Esophagus squamous epithelium (tissue), 5 donors: ENCODE measurements at places on chromosomes 16 and 17. TPM values are rescaled to one million over a fixed set of nuclear protein-coding genes. Genes with fewer than 3 reads are reported as not detected.

CENPT gene
- total RNA-seq: 42.7 TPM

SUPT6H gene
- 48.7 TPM for total RNA-seq

PRR11 gene
- 13.2 TPM for total RNA-seq

ZSCAN32 gene
- total RNA-seq: 9.7 TPM

CCL16 gene
- total RNA-seq: not detected

SHMT1 gene
- 124 TPM for total RNA-seq

- no peak for DNase-seq
These were observed 4.1 kb downstream of the IL4R start for GRCh38 chr16:27317738-27318391.

GRCh38 chr17:27558842-27559505 is 72.0 kb upstream of the LGALS9 start:
- no peak for DNase-seq

DNA sequence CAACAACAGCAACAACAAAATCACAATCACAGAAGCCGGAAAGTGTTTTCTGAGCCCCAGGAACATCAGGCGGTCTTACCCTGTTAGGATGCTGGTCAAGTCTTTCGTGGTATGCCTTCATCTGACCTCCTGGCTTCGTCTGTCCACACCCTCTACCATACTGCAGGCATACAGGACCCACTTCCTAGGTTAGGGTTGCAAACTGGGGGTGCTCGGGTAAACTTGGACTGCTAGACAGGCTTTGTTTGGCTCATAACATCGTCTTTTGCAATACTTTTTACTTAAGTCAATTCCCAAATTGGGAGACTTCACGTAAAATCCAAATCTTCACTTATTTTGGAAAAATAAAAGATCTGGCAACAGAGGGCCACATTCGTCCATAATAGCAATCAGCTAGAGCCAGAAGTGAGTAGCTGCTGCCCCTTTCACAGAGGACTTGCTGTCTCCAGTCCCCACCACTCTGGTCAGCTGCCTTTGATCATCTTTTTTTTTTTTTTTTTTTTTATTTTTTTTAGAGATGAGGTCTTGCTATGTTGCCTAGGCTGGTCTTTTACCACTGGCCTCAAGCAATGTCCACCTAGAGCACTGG is 30.0 kb downstream of the CHD9 start:
- no peak for DNase-seq

DNA sequence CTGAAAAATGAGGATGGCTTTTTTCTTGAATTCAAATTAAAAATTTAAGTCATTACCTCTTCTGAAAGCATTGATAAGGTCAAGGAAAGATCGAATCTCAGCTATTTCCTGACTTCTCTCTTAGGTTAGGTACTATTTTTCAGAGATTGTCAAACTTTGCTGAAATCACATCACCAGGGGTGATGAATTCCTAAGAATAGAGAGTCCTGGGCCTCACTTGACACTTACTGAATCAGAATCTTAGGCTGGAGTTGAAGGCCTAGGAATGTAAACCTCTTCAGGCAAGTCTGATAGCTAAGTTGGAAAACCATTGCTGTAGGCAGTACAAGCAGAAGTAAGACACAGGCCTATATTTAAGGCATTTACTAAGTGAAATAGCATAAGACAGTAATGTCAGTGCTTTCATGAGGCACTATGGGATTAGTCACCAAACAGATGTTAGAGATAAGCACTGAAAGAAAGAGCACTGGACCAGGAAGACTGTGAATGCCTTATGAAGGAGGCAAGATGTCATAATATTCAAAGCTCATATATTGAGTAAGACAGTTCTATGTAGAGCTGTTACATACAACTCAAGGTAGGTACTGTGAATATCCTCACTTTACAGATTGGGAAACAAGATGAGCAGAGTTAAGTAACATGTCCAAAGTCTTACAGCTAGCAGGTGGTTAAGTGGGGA is 21.5 kb downstream of the DCAF7 start:
- no peak for DNase-seq

DNA sequence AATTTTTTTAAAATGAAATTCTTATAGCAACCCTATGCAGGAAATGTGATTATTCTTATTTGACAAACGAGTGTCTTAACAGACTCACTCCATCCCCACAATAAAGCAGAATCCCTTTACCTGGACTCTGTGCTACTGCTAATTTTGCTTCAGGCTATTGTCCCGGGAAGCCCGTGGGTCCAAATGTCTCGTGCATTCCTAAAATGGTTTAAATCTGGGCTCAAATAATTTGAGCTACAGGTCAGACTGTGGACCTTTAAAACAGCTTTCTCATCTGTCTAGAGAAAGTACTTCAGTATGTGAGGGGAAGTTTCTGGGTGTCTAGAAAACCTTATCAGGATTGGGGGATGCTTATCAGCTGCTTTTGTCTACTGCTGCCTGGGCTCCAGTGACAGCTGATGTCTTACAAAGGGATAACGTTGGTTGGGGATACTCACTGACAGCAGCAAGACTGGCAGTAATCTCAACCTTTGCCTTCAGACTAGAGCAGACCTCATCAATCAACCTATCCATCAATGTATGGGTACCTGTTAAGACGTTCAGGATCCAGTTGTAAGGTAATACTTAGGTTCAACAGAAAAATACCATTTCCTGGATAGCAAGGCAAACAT is 197.9 kb upstream of the CDH11 start:
- DNase-seq: no peak

- DNase-seq: no peak
These were observed 1.5 kb downstream of the ABCC1 start for GRCh38 chr16:15950869-15951268.

DNA sequence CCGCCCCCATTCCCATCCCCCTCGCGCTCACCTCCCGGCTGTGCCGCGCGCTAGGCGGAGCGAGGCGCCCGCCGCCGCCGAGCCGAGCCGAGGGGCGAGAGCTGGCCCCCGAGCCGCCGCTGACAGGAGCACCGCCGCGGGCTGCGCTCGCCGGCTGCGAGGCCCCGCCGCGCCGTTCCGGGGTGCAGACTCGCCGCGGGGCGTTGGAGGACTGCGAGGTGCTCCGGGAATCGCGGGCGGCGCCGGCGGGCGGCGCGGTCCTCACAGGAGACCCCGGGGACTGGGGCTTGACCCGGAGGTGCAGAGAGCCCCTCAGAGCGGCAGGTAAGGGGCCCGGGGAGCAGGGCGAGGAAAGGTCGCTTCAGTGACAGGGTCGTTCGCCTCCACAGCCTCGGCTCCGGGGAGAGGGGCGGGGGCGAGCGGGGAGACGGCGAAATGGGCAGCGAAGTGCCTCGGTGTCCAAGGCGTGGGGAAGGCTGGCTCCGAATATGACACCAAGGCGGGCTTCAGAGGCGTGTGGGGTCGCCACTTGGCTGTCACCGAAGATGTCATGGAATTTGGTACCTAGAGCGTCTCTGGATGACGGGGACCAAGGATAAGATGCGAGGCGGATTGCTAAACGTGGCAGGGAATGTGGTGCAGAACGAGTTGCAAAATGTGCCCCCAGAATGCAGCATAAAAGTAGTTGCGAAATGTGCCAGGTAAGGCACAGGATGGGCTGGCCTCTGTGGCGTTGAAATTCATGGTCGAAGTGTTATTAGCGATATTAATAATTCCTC is 580 bp downstream of the TANC2 start:
- no peak for DNase-seq

GRCh38 chr16:11201498-11202259 is 54.3 kb downstream of the SOCS1 start:
- DNase-seq: no peak

DNA sequence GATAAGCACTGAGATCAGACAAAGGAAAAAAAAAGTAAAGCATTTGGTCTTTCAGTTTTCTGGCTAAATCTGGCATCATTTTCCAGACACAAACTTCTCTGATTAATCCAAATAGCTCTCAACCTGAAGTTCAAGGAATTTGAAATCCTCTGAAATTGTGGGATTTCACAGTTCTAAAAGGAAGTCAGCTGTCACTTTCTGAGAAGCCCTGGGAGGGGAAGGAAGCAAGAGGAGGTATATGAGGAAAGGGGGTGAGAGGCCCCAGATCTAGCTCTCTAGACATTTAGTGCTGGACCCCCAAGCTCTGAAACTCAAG is 17.5 kb upstream of the HOXB9 start:
- DNase-seq: no peak

DNA sequence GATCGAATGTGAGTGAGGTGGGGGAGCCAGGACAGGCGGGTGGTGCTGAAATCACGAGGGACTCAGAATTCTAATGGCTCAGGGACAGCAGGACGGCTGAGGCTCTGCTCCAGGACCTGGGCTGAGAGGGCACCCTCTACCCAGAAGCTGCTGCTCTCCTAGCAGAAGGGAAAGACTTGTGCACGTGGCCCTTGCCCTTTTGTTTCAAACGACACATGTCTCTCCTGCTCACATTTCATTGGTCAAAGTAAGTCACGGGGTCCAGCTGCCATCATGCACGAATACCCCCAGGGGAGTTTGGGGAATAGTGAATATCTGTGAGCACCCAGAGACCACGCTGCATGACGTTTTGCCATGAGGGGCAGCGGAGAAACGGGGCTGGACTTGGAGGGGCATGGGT is 73.2 kb downstream of the RTN4RL1 start:
- DNase-seq: no peak

GRCh38 chr16:12819126-12820117 is 15.7 kb upstream of the CPPED1 start:
- no peak for DNase-seq

- DNase-seq: no peak
These were observed 207.7 kb downstream of the LAT start for GRCh38 chr16:29192329-29193247.

DNA sequence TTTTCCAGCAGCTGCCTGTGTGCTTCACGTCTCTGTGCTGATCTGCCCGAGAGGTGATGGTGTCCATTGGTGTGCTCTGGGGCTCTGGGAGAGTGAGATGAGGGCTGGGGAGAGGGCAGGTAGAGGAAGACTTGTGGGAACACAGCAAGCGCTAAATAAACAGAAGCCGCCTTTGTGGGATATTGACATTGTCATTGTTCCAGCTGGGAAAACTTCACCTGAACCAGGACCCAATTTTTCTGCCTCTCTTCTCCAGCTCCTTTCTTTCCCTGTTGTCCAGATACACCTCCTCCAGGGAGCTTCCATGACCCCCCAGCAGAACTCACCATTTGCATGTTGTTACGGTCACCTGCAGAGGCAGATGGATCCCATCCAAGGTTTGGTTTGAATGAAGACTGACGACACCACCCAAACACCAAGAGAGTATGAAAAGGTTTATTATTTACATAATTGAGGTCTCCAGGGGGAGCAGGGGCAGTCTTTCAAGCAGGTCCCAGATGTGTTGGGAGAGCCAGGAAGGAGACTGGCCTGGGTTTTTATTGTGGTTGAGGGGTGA is 3.6 kb upstream of the ITGA3 start:
- no peak for DNase-seq

DNA sequence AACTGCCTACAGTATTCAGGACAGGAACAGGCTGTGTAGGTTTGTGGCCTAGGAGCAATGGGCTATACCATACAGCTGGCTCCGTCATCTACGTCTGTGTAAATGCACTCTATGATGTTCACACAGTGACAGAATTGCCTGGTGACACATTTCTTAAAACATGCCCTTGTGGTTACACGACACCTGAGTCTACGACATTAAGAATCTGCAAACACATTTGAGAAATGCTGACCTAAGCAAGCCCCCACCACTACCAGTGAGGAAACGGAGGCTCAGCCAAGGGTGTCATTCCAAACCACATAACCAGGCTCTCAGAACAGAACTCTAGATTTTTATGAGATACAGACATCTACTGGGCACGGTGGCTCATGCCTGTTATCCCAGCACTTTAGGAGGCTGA is 23.5 kb downstream of the USP36 start:
- no peak for DNase-seq

- DNase-seq: no peak
These were observed 122.8 kb downstream of the ZFHX3 start for GRCh38 chr16:72924927-72925630.

GRCh38 chr16:58037365-58038057 is 12.0 kb downstream of the MMP15 start:
- DNase-seq: no peak

DNA sequence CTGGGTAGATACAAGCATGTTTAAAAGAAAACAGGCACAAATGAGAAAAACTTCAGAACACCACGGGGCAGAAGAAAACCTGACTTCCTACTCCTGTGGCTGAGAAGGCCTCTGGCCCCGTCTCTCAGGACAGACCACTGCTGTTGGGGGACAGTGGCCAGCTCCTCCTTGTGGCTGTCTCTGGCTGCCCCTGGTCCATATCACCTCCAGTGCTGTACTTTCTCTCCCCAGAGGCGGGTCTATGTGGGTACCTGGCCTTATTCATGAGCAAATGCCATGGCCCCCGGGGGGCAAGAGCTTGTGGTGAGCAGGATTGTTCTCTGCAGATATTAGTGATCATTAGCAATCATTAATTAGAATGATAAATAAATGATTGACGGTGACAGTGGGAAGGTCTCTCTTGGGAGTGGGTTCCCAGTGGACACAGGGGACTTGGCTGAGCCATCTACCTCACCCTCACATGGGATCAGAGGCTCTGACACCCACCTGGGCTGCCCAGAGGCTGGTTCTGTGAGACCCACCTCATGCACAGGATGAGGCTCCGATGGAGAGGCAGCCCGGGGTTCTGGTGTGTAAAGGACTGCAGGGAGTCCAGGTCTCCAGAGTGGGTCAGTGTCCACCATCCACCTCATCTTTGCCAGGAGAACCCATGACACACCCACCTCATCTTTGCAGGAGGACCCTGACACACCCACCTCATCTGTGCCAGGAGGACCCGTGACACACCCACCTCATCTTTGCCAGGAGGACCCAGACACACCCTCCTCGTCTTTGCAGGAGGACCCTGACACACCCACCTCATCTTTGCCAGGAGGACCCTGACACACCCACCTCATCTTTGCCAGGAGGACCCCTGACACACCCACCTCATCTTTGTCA is 30.6 kb upstream of the CBFA2T3 start:
- DNase-seq: no peak

DNA sequence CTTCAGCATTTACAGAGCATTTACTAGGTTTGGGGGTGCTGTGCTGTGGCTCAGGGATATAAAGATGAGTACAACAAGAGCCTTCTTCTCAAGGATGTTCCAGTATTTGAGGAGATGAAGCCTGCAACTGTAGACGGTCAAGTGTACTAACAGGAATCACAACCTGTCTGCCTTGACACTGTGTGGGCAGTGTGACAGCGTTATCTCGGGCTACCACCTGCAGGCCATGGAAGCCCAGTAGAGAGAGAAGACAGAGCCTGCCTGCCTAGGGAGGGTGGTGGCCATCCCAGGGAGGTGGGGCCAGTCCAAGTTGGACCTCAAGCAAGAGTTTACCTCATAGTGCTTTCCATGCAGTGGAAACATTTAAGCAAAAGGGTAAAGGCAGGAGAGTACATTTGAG is 215.1 kb upstream of the ASIC2 start:
- no peak for DNase-seq

- no peak for DNase-seq
These were observed 31.2 kb downstream of the TMEM238L start for GRCh38 chr17:10772425-10773380.

- no peak for DNase-seq
These were observed at the start of gene WFDC1 for GRCh38 chr16:84294531-84295142. Gene WFDC1 (plus strand): TSS chr16:84294878. CDS start chr16:84294972, 94 bp downstream.

GRCh38 chr17:38705803-38706504 is 881 bp downstream of the MLLT6 start:
- no peak for DNase-seq

- DNase-seq: no peak
These were observed 968 bp downstream of the CEP112 start for GRCh38 chr17:66190738-66191592.
